ENCODE measurements at places on chromosomes 5 and 9. TPM values are rescaled to one million over a fixed set of nuclear protein-coding genes. Genes with fewer than 3 reads are reported as not detected.

The NIPAL4 gene
- not detected for total RNA-seq

The ESM1 gene
- total RNA-seq = not detected

The GADD45G gene
- total RNA-seq = not detected

The SPINK4 gene
- total RNA-seq = not detected

The MCIDAS gene
- not detected for total RNA-seq

The ANKRD34B gene
- not detected for total RNA-seq

The PCDHB2 gene
- not detected for total RNA-seq

Measured in OCI-LY7 (cell line).